Caudate nucleus (tissue), 63 donors: ENCODE measurements at places on chromosomes 5 and 9.

DNA sequence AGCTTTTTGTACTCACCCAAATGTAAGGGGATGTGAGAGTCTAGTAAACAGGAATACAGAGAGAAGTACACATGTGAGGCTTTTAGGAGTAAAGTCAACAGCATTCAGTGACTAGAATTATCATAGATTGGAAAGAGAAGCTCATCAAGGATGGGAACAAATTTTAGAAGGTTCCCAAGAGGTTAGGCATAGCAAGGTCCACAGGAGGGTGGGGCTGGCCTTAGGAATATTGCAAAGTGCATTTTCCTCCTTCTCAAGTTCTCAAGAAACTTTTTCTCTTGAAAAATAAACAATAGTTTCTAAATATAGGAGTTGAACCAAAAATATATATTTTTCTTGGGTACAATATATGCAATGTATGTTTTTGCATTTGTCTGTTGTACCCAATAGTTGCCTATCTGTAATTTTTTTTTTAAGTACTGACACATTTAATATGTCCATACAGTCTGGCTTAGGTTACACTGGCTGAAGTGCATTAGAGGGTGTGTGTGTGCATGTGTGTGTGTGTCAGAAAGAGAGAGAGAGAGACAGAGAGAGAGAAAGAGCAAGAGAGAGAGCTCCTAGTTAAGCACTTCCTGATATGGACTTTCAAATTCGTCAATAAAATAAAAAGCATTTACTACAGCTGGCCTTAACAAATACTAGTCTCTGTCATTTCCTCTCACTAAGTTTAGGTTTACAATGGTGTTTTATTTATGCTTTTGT is 62.2 kb downstream of the SNX18 start:
- DNase-seq = no peak

- no peak for DNase-seq
These were observed 541.4 kb downstream of the KCTD16 start for GRCh38 chr5:144712090-144712489.

- no peak for DNase-seq
These were observed 118.6 kb downstream of the MAT2B start for GRCh38 chr5:163623986-163624385.

DNA sequence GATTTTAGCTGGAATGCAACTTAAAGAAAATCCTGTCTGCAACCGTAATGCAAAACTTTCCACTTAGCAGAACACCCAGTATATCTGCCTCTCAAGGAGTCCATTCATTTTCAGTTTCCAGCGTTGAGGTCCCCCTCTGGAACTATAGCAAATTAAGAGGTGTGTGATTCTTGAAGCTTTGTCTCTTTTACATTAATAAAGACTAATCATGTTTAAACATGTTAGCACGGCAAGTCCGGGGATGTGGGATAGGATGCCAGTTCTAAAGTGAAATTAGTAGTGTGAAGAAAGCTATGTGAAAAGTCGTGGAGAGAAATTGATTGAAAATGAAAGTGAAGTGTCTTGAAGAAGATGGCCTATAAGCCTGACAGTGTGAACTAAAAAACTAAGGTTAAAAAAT is 429.1 kb downstream of the NR2F1-AS1 start:
- no peak for DNase-seq

DNA sequence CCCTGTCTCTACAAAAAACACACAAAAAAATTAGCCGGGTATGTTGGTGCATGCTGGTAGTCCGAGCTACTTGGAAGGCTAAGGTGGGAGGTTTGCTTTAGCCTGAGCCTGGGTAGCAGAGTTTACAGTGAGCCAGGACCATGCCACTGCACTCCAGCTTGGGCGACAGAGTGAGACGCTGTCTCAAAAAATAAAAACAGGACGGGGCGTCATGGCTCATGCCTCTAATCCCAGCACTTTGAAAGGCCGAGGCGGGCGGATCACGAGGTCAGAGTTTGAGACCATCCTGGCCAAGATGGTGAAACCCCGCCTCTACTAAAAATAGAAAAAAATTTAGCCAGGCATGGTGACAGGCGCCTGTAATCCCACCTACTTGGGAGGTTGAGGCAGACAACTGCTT is 40.3 kb downstream of the UBE2D2 start:
- no peak for DNase-seq

- no peak for DNase-seq
These were observed 319.4 kb downstream of the NDUFS4 start for GRCh38 chr5:53879708-53880323.

DNA sequence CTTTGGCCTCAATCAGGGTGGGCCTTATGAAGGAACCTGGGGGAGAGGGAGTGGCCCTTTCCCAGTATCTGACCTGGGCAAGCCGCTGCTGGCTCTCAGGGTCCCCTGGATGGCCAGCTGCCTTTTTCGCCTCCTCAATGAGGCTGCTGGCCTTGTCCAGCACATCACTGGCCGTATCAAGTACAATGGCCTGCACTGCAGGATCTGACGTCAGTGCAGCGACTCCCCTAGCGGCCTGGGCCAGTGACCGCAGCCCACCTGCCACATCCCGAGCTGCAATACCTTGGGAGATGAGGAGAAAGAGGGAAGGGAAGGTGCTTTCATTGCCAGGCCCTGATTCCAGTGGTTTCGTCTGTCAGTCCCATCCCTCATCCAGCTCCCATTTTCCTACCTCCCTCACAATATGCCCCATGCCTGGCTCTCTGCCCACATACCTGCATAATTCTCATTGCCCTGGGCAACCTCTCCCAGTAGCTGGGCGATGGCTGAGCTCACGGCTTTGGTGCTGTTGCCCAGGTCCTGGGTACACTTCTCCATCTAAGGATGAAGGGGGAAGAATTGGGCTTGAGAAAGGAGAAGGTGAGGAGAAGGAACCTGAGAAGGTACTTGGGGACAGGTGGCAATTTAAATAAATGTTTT is 19.1 kb downstream of the TLN1 start:
- no peak for DNase-seq

DNA sequence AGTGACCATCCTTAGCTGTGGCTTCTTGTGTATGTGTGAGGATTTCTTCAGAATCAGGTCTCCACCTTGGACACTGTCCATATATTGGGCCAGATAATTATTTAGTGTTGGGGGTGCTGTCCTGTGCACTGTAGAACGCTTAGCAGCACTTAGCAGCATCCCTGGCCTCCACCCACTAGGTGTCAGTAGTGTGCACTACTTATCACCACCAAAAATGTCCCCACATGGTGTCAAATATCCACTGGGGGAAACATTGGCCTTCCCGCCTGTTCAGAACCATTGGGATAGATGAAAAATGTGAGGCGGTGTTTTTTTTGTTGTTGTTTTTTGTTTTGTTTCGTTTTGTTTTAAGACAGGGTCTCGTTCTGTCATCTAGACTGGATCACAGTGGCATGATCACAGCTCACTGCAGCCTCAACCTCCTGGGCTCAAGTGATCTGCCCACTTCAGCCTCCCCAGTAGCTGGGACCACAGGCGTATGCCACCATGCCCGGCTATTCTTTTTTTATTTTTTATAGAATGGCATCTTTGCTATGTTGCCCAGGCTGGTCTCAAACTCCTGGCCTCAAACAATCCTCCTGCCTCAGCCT is 67.7 kb downstream of the TENT4A start:
- DNase-seq = no peak

GRCh38 chr9:8863069-8863468 is 1063.5 kb upstream of the DMAC1 start:
- no peak for DNase-seq

DNA sequence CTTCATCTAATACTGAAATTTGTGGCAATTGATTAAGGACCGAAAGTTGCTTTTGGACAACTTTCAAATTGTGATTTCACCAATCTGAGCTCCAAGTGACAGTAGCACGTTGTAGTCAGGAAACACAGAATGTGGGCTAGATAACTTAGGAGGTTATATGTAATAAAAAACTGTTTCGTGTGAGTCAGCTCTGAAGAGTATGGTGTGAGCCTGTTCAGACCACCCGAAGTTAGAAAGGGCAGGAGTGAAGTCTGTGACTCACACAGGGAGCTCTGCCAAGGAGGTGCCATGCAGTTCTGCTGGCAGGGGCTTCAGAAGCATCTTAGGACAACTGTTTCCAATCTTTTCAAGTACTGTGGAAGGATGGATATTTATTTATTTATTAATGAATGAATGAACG is 16.4 kb upstream of the ZBTB34 start:
- no peak for DNase-seq

GRCh38 chr5:60541980-60542379 is 158.0 kb downstream of the DEPDC1B start:
- DNase-seq = no peak

DNA sequence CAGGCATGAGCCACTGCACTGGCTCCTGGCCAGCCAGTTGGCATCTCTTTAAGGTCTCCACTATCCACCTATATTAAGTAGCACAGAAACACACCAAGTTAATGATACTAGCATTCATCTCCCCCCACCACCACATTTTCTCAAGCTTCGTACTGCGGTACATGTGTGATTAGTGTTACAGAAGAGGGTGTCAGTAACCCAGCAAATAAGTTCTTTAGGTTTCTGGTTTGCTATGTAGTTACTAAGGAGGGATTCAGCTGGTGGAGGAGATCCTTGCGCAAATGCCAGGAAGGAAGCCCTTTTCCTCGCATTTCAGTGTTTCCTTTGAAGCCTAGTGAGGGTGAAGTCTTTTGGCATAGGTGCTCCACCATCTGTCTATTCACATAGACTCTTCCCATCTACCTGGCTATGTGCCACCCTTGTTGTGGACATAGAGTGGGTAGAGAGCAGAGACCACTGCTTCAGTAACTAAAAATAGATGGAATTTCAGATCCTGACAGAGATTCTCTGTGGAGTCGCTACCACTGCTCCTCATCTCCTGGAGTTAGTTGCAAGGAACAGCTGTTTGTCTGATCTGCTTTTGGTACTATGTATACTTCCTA is 16.7 kb downstream of the UBE2D2 start:
- no peak for DNase-seq

GRCh38 chr9:99197124-99197630 is 24.6 kb downstream of the ALG2 start:
- no peak for DNase-seq

GRCh38 chr9:27112235-27112634 is 3.2 kb downstream of the TEK start:
- DNase-seq = no peak

DNA sequence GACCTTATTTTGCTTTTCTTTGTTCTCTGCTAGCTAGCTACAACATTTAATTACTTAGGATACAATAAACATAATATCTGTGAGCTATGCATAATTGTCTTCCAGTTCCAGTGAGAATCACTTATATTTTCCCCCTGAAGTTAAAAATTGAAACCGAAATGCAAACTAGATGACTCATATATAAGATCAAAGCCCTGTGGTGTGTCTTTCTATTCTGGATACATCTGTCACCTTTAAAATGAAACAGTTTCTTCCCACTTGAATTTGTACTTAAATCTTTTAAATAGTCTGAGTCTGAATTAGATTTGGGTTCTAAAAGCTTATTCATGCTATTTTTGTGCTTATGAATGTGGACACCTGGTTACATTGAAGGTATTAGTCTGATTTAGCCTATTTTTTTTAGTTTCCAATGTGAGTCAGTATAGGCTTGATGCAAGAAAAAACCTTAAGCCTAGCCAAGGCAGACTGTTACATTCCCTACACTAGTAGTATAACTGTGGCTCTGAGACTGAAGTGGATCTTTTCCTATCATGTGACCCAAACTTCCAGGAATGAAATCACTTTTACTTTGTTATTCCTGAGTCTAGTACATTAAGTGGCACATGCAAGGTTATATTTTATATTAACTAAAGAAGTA is 703.5 kb upstream of the RGMB start:
- no peak for DNase-seq

DNA sequence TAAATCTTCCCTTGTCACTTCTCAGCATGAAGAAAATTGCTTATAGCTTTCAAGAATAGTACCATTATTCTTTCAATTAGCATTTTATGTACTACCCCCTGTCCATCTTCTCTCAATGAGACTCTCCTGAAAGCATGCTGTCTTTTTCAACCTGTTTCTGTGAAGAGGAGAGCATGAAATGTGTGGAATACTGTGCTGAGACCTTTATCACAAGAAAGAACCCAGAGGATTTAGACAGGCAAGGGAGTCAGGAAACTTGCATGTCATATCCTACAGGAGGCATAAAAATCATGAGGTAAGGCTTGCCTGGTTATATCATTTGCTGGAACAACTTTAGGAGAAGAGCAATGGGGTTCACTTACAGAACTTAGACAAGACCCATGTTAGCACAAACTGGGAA is 56.7 kb upstream of the LPAR1 start:
- no peak for DNase-seq

- DNase-seq = no peak
These were observed 220.3 kb upstream of the IER5L start for GRCh38 chr9:129398101-129398960.

GRCh38 chr5:172119921-172120688 is 67.9 kb downstream of the STK10 start:
- no peak for DNase-seq

DNA sequence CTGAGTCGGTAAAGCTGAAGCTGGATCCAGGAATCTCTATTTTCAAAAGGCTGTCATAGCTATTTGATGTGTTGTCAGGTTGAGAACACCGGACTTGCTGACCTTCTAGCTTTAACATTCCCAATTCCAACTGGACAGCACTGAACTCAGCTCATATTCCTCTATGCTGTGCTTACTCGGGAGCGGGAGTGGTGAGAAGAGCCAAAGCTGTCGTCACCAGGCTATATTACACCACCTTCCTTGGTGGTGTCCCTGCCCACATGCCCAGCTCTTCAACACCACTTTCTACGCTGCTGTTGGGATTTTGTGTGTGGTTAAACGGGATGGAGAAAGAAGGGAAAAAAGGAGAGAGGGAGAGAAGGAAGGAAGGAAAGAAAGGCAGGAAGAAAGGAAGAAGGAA is 653.6 kb downstream of the RAB3C start:
- DNase-seq = no peak

GRCh38 chr9:127720031-127720864 is 4.4 kb downstream of the TTC16 start:
- DNase-seq = no peak

DNA sequence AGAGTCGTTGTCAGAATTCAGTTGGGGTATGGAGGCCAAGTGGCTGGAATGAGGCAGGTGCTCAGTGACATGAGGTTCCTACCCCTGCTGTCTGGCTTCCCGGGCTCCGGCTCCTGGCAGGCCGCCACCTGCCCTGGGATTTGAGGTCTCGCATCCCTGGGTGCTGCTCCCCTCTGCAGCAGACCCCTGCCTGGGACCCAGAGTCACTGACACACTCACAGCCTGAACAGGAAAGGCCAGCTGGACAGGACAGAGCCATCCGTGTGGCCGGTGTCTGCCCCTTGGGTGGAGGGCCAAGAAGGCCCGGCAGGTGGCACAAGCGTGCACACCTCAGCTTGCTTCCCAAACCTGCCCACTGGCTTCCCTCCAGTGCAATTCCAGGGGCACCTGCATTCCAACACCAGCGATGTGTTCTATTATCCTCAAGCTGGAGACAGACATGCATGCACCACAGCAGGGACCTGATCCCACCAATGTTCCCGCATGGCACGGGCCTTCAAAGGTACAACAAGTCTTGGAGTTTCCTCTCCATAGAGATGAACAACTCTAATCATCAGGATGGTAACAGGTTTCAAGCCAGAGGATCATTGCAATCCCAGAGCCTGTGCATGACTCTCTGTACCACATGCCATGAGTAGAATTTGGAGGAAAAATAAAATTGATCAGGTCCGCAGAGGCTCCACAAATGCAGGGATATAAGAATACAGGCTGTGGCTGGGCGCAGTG is 45.6 kb upstream of the RNF130 start:
- no peak for DNase-seq

- no peak for DNase-seq
These were observed 515.6 kb downstream of the CCDC171 start for GRCh38 chr9:16068476-16068875.

GRCh38 chr5:93018461-93018860 is 562.6 kb downstream of the NR2F1-AS1 start:
- no peak for DNase-seq
